Spleen (tissue), 13 donors: ENCODE measurements at places on chromosomes 7 and 10.

DNA sequence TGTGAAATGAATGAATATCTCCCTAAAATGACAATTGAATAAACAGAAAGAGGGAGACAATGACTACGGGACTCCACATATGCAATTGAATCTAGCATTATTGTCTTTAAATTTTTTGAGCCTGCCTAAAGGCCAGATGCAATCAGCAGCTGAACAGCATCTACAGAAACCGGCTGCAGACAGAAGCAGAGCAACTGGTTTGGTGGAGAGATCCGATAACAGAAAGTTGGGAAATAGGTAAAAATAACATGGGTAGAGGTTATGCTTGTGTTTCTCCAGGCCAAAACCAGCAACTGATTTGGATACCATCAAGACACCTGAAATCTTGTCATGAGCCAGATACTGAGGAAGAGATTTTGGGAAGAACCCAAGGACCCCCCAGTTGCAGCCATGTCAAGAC, 146.6 kb downstream of the ZNF33B start:
- DNase-seq, result no peak

DNA sequence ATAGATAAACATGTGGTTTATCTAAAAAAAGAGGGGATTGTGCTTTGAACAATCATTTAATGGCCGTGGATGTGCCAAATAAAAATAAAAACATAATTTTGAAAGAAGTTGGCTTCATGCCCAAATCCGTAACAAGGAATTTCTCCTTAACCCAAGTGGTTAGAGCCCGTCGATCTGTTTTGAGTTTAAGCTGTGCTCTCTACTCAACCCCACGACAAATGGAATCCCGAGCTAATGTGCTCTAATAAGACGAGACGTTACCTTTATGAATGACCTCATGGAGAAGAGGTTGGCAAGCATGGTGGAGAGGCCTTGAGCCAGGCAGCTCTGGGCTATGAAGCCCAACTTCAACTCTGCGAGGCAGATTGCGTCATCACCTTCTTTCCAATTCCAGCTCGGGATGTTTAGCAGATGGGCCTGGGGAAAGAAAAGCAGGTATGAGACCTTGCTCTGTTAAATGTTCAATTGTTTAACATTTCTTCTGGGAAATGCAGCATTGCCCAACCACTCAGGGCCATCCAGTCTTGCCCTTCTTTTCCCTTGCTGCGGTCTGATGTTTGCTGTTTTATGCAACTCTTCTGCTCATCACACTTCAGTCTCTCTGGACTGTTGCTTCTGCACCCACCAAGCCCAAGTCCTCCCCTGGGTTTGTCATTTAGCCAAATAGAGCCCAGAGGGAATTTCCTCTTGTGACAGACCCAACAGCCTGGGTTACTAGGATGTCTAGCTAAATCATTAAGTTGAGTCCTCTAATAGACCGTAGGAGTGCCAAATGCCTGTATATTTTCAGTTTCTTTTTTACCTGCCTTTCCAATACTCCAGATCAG, 564.6 kb downstream of the KCNMA1 start:
- no peak for DNase-seq

DNA sequence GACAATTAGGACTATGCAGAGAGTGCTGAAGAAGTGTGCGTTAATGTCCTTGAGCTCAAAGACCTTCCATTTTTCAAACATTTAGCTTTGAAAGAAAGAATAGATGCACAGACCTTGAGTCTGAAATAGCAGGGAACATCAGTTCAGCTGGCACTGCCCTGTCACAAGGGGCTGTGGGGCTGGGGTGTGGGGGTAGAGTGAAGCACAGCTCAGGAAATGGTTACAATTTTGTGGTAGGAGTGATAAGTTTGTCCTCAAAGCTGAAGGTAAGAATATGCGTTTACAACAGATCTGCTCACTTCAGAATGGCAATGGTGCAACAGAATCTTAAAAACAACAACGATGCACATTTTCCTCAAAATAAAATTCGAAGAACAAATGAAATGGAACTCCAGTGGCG, 33.6 kb downstream of the SMKR1 start:
- DNase-seq, result no peak

DNA sequence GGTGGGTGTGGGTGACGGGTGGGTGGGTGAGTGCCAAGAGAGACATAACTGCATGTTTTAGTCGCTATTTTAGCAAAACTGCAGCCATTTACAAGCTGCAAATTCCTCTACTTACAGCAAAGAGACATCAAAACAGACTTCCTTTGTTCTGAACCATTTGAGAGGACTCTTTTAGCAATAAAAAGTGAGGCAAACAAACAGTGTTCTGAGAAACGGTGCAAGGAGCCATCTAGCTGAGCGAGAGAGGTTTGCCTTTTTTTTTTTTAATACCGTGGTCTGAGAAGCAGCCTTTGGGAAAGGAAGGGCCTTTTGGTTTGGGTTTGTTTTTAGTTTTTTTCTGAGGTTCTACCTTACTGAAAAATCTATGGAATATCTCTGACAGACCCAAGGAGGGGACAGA, 62.9 kb downstream of the SCRN1 start:
- no peak for DNase-seq

GRCh38 chr10:109668154-109668665, 255.1 kb downstream of the XPNPEP1 start:
- no peak for DNase-seq

GRCh38 chr10:28925121-28925663, 247.9 kb downstream of the BAMBI start:
- DNase-seq, result no peak

DNA sequence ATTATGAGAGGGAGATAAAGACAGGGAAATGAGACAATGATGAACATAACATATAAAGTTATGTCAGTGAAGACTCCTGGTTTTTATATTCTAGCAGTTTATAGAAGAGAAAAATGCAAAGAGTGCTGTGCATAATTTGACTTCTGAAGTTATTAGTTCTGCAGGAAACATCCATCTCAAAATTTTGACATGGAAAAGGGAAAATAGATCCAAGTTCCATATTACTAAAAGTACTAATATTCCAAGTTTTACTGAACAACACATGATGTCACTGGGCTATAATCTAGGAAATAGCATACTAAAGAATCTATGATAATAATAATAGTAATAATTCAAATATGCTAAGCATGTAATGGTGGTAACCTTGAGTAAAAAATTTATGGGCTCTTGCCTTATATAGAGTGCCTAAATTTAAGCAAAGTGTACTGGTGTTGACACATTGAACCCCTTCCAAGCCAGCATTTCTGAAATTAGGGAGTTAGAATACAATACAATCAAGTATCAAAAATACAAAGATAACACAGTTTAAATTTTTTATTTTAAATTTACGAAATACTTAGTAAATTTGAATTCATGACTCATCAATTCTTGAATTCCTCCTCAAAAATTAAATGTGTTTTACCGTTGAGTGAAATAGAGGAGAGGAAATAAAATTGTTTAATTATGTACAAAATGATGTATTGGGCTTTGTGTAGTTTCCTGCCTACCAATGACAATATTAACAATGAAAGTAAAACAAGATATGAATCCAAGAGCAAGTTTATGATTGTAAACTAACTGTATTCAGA, 102.8 kb upstream of the KCND2 start:
- no peak for DNase-seq

DNA sequence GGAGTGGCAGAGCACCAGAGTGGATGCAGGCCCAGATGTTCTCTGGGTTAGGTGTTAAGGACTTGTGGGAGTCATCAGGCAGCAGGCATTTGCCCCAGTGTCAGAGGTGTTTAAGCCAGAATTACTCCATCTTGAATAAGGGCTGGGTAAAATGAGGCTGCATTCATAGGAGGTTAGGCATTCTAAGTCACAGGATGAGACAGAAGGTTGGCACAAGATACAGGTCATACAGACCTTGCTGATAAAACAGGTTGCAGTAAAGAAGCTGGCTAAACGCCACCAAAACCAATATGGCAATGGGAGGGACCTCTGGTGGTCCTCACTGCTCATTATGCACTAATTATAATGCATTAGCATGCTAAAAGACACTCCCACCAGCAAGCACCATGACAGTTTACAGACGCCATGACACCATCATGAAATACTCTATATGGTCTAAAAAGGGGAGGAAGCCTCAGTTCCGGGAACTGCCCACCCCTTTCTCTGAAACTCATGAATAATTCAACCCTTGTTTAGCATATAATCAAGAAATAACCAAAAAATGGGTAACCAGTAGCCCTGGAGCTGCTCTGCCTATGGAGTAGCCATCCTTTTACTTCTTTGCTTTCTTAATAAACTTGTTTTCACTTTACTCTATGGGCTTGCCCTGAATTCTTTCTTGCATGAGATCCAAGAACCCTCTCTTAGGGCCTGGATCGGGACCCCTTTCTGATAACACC, 882 bp upstream of the LRRC61 start:
- no peak for DNase-seq

GRCh38 chr10:65581426-65582026, 1344.3 kb upstream of the LRRTM3 start:
- peak; percentile 59 for DNase-seq

DNA sequence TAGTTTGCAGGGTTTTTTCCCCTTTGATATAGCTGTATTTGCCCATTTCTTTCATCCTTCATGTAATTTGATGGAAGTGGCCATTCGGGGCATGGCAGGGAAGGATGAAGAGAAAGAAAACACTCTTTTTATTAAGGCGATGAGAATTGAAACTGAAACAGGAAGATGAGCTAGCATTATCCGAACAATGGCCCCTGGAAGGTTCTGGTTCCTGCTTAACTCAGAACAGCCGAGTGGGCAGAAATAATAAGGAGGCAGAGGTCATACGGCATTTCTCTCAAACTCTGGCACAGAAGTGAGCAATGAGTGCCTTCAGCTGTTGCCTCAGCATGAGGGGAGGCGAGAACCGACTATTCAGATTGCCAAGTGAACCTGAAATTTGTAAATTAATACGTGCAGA, 113.2 kb upstream of the MYO3A start:
- no peak for DNase-seq

DNA sequence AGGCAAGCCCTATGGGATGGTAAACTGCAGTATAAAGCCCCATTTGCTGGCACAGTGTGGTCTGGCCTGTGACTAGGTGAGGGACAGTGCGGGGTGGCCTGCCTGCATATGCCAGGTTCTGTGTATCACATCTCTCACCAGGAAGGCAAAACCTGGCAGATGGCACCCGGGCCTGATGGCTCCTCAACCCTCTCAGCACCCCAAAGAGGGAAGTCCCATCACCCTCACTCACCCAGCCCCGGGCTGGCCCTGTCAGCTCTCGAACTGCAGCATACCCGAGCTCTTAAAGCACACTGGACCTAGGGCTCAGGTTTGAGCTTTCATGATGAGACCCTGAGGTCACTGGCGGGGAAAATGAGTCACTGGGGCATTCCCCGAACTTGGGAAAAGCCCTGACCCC, 130.5 kb downstream of the LHPP start:
- DNase-seq, result peak; percentile 63

GRCh38 chr7:82172017-82172416, 271.6 kb downstream of the CACNA2D1 start:
- no peak for DNase-seq

DNA sequence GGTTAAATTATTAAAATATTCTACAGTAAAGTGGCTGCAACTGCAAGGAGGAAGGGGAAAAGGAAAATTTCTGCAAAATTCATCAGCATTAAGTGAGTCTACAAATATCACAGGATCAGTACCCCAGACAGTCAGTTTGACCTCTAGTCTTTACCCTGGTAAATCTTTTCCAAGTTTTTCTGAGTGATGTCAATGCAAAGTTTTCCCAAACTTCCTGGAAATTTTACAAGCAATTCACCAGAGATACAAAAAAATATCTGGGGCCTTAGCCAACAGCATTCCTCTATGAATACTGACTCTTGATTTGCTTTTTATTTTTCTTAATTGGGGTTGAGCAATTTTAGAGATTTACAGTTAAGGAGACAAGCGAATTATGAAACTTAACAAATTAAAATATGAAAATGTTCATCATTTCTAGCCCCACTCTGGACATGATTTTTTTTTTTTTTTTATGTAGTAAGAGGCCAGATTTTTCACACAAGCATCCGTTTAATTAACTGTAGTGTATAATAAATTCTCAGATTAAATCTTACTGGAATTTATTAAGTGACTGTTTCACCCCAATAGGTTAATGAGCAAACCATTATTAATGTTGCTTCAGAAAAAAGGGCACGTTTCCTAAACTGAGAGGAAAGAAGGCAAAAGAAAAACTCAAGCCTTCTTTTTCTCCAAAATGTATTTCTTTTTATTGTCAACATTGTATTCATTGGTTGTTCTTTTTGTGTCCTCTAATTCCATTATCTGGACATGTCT, 539.5 kb upstream of the FZD8 start:
- DNase-seq, result no peak

DNA sequence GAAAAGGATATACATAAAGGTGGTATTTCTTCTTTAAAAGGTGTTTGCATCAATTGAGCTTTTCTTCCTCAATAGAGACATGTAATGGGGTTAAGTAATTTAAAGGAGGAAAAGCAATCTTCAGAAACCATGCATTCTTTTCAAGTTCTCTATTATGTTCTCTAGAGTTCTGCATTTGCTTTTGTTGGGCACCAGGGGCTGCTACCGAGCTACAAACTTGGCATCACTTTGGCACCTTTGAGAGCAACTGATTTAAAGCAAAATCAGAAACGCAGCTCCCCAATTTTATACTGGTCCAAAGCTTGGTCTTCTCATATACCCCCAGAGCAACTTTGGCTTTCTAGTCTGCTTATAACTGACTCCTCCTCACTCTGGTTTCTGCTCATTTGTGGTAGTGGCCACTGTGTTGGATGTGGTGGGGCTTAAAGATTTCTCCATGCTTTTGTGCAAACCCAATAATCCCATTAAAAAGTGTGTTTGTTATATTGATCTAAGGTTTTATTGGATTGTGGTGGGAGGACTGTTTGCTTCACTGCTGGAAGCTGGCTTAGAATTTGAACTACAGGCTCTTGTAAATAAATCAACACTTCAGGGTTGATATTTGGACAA, 712.1 kb downstream of the PHTF2 start:
- no peak for DNase-seq

DNA sequence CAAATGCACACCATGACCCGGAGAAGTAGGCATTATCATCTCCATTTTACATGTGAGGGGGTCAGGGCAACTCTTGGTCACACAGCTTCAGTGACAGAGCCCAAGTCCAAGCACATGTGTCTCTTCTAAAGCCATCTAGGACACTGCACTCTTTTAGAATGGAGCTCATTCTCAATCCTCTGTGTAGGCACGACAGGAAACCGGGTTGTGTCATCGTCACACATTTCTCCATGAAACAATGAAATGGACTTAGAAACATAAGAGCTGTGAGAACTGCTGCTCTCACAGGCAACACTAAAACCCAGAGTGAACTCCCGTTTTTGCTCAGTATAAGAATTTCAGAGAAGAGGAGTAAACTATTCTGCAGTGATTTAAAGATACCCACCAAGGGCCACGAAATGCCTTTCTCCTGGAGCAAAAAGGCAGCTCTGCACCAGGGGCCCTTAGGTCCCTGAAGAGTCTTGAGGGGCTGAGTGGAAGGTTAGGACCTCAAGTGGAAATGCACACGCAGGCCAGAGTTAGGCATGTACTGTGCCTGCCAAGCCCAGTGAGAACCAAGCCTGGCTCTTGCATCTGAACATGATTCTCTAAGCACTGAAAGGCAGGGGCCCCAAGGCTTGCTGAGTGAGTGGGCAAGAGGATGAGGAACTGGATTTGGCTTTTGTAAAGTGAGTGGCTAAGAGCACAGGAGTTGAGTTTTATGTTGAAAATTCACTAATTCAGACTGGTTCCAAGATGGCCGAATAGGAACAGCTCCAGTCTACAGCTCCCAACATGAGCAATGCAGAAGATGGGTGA, 13.3 kb downstream of the ALOX5 start:
- DNase-seq, result no peak
